ENCODE measurements at places on chromosomes 3 and 15. TPM values are rescaled to one million over a fixed set of nuclear protein-coding genes. Genes with fewer than 3 reads are reported as not detected.

- peak; percentile 79 for DNase-seq
Measured at GRCh38 chr3:149180057-149180573, 41.5 kb downstream of the CP start.

DNA sequence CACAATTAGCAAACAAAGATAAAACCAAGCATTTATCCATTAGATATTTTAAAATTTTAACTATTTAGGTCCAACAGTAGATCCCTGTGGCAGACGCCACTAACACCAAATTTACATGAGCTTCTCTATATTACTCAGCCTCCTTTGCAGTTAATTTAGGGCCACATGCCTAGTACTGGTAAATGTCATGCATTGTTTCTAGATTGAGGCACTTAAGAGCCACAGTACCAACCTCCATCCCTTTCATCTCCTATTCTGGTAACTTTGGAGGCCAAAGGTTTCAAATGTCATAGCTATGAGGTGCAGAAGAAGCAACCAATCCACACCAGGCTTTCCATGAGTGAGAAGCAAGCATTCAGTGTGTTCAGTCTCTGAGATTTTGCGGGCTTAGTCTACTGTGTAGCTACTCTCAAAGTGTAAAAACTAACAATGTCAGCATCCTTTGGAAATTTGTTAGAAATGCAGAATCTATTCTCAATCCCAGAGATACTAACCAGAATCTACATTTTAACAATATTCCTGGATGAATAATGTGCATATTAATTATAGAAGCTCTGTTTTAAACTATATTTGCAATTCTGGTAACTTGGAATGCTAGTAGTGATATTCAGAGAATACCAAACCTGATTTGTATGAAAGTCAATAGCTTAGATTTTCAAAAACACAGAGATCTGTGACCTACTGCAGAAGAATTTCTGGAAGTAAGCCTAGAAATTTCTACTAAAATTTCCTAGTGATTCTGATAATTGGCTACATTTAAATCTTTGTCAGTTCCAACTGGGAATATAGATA lies 206.3 kb upstream of the CD96 start:
- no peak for DNase-seq

GRCh38 chr3:4776399-4776979 lies 202.7 kb upstream of the BHLHE40 start:
- DNase-seq, result no peak

- DNase-seq, result no peak
Measured at GRCh38 chr3:15511156-15511555, 10.3 kb downstream of the COLQ start.

- DNase-seq, result peak; percentile 2
Measured at GRCh38 chr15:101003081-101003480, 83.9 kb downstream of the LRRK1 start.

- no peak for DNase-seq
Measured at GRCh38 chr3:46349484-46350261, 4.2 kb upstream of the CCR2 start.

DNA sequence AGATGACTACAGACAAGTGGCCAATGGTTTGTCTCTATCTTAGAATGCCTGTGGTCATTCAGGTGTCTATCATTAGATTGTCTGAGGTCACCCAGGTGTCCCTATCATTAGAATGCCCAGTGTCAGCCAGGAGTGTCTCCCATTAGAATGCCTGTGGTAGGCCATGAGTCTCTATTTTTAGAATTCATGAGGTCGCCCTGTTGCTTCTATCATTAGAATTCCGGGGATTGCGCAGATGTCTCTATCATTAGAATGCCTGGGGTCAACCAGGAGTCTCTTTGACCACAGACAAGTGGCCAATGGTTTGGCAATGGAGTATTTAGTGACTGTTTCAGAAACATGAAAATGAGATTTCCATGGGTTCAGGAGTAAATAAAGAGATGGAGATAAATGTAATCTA lies 7.6 kb downstream of the RTP2 start:
- DNase-seq, result no peak

Gene CKMT1B
- polyA plus RNA-seq, result 0.47 TPM

Gene NANOGP8
- polyA plus RNA-seq, result 0.34 TPM

Data from heart left ventricle (tissue), 16 donors.